Hematopoietic multipotent progenitor cell treated with erythropoietin and hydrocortisone succinate and interleukin-3 and kit ligand, for 17 days (in vitro differentiated cells): ENCODE measurements at places on chromosomes 12 and 14.

DNA sequence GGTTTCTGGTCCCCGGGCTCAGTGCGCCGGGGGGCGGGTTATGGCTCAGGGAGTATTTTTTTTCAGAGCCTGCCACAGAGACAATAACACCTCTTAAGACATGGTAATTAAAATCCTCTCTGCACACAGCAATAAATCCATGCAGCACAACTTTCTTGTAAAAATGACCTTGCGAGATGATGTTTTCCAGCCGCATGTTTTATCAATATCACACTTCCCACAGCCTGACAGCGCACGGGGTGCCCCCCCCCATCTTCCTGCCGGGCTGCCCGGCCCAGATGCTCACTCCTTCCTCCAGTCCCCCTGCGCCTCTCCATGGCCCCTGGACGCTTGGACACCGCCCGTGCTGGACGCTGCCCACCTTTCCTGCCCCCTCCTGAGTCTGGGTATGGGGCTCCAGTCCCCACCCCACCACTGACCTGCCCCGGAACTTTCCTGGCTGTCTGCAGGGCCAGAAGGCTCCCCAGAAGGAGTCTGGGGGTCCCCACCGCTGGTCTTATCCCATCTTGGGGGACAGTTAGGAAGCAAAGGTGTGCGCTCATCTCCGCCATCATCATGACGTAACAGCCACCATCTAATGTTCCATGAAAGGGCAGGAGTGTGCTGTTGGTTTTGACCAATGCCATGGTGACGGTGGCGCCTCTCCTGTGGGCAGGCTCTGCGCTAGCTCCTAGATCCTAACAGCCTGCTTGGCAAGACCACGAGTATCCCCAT, 182.9 kb downstream of the KIF26A start:
- no peak for DNase-seq

- no peak for DNase-seq
Measured at GRCh38 chr14:62691647-62692489, 353.4 kb downstream of the KCNH5 start.

DNA sequence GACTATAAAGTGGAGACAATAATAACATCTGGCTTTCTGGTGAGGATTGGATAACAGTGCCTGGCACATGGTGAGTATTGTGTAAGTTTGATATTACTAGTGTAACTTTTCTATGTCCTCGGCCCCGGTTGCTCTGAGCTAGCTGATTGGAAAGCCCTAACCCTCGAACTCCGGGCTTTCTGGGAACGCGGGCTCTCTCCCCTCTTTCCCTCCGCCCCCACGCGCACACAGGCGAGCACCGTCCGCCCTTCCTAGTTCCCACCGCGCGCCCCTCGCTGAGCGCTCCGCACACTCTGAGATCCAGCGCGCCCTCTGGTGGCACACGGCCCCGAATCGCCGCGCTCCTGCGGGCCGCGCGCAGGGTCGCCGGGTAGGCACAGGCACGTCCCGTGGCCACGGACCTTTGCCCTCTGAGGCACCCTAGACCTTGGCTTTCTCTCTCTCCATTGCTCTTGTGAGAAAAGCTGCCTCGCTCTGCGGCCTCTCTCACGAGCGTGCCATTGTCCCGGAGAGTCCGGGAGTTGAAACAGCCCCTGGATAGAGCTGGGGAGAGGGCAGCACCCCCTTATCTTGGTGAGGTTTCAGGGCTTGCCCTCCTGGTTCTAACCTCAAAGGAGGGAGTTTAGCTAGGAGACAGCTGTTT, 23.2 kb upstream of the ESRRB start:
- DNase-seq, result peak; percentile 13

DNA sequence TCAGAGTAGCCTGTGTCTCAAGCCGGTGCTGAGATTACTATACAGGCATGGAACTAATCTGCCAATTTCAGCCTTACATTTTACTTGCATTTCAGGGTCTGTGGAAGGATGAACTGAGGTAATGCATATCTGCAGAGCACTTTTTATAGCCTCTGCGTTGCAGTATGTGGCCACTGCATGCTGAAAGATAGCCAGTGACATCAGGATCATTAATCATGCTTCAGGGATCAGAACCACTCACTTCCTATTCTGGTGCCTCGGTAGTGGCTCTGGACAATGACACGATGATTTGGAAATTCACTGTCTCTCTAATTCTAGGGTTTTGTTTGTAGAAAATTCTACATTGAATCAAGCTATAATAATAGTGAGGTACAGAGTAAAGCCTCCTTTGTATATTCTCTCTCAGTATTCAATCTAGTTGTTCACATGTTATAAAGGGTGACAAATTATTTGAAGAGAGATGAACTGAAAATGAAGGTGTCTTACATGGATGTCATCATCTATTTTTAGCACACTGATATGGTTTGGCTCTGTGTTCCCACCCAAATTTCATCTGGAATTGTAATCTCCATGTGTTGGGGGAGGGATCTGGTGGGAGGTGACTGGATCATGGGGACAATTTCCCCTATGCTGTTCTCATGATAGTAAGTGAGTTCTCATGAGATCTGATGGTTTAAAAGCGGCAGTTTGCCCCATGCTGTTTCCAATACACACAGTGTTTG, 554.3 kb upstream of the MIS18BP1 start:
- DNase-seq, result no peak

- no peak for DNase-seq
Measured at GRCh38 chr12:62725781-62726180, 209.2 kb downstream of the PPM1H start.

DNA sequence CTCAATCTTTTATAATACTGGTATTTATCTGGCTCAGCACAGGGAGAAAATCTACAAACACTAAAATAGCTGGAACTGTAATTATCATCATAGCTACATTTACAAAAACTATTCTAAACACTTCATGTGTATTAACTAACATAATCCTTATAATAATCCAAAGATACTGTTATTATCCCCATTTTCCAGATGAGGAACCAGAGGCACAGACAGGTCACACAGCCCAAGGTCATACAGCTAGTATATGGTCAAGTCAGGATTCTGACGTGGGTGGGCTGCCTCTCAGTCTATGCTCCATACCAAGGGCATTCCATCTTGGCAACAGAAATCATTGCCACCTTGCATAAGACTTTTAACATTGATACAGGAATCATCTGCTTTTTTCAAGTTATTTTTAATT, 11.4 kb downstream of the FERMT2 start:
- no peak for DNase-seq

DNA sequence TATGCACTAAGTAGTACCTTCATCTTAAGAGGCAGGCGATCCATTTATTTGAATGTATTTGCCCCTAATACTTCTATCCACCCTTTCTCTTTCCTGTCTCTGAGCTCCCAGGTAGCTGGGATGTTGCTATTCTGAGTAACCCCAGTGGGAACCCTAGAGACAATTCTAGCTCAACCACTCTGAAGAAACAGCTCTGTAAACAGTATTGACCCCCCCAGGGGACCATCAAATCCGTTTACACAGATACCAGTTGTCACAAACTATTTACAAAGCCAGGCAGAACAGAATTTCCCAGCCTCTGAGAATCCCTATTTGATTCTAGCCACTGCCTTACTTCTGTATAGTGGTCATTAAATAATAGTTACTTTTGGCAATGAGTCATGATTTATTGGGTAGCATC, 64.9 kb downstream of the MIPOL1 start:
- no peak for DNase-seq

DNA sequence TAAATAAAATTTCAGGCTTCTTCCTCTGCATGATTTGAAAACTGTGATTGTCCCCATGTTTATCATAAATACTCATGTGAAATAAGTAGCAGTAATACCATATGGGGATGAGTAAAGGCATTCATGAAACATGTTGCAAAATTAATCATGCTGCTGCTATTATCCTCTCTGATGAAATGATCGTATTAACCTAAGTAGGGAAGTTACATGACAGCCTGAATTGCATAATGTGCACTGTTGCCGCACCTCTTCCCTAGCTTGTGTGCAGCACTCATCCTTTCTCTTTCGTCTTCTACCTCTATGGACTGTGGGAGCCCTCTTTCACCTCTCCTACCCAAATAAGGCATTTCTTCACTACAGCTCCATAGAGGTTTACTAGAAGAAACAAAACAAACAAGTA, 367.6 kb downstream of the SOX5 start:
- DNase-seq, result no peak

GRCh38 chr12:57473392-57473791, 6.3 kb downstream of the ARHGAP9 start:
- DNase-seq, result no peak

- DNase-seq, result no peak
Measured at GRCh38 chr12:1956716-1957115, 38.3 kb upstream of the CACNA2D4 start.

GRCh38 chr14:104804481-104805325, 3.8 kb downstream of the ZBTB42 start:
- DNase-seq, result no peak

- DNase-seq, result no peak
Measured at GRCh38 chr12:119613319-119613936, 19.9 kb downstream of the TMEM233 start.

- DNase-seq, result no peak
Measured at GRCh38 chr14:63899953-63900352, 47.1 kb downstream of the SYNE2 start.

- no peak for DNase-seq
Measured at GRCh38 chr12:106157802-106158201, 19.0 kb upstream of the NUAK1 start.

GRCh38 chr12:34625116-34625515, 602.8 kb downstream of the ALG10 start:
- DNase-seq, result no peak

DNA sequence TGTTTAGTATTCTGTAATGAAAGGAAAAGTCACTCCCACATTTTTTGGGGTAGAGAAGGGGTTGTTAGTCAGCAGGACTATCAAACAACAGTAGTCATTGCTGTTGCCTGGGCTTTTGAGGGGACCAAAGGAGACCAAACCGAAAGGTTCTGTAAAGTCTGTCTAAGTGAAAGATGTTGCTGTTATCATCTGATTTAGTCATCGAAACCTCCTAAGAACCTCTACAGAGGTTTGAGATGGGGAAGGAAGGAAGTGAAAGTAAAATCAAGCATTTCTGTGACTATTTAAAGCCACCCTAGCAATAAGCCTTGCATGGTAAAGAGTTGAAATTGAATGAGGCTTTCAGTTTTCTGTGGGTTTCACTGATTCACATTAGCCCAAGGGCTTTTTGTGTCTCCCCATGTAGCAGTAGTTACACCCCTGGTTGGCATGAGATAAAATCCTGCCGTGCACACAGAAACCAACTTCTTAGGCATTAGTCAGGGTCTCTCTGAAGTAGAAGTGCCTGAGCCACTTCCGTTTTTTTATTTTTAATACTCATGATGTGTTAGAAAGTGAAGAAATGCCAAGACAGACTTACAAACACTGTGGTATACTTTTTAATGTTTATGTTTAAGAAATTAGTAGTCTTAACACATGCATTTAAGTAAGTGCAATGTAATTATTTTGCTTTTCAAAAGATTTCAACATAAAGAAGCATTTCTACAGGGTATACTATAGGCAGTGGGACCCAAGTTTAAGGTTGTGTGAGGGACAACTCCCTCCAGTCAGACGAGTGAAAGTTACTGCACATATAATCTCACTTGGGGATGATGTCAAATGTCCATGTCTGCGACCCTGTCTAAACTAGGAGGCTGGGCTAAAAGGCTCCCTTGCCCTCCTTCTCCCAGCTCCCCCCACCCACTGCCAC, 50.4 kb downstream of the DYRK2 start:
- DNase-seq, result no peak

DNA sequence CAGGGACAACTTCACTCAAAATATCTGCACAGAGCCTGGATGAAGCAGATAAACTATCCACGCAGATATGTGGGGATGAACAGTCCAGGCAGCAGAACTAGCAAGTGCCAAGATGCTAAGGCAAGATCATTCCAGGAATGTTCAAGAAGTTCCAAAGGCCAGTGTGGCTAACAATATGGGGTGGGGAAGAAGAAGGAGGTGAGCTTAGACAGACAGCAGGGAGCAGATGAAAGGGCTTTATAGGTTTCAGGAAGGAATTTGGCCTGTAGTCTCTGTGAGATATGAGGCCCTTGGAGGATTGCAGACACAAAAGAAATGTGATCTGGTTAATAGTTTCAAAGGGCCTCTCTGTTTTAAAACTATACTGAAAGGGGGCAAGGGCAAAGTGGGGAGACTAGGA, 63.5 kb upstream of the PPM1H start:
- no peak for DNase-seq

DNA sequence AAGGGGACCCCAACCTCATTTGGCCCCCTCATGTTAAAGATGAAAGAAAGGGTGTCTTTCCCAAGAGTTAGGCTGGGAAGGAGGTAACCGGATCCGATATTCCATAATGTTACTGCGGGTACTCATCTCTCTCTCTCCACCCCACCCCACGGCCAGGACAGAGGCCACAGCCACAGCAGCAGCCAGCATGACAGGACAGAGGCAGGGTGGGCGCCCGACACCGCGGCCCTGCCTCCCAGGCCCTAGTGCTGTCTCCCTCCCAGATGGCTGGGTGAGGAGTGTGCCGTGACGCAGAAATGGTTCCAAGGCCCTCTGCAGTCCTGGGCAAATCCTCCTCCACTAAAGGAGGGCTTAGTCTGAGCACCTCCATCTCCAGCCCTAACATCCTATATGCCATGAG, 6.2 kb downstream of the SLC6A12 start:
- no peak for DNase-seq

GRCh38 chr12:105336411-105336810, 5.9 kb downstream of the C12orf75 start:
- DNase-seq, result no peak

DNA sequence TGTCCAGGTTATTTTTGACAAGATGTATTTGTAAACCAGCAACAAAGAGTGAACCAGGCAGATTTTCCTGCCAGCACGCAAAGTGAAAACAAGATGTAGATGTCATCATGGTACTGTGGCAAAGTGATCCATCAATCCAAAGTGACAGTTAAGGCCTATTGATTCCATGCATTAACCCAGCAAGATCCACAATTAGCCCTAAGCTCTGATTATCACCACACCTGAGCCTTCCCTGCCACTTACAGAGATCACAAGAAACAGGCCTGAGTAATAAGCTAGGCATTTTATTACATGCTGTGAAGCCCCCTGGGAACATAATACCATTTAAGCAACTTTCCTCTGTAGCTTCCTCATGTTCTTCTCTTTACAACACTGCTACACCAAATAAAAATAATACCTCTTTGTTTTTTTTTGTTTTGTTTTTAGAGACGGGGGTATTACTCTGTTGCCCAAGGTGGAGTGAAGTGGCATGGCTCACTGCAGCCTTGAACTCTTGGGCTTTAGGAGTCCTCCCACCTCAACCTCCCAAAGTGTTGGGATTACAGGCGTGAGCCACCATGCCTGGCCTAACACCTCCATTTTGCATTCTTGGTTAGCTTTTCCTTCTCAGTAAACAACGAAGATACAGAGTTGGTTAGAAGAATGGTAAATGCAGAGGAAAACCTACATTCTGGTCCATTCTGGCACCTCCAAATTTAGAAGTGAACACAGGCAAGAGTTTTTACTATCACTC, 85.5 kb downstream of the STON2 start:
- DNase-seq, result no peak

DNA sequence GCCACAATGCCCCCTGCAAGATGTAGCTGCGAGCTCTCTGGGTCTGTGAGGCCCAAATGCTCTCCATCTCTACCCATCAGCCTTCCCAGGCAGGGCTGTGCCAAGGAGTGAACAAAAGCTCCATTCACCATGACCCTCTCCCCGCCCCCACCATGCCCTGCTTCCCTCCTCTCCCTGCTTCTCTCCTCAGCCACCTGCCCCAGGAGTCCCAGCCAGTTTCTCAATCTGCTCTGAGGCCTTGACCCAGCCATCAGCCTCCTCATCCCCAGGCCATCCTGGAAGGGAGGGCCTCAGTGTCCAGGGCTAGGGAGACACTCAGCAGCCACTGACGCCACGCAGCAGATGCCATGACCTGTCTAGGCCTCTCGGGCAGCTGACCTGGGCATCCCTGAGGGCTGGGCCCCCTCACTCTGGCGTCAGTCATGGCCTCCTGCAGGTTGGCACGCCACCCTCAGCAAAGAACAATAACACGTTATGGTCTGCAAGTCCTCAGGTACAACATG, 8.5 kb upstream of the KRT5 start:
- no peak for DNase-seq
